ENCODE measurements at places on chromosomes 7 and 10.

DNA sequence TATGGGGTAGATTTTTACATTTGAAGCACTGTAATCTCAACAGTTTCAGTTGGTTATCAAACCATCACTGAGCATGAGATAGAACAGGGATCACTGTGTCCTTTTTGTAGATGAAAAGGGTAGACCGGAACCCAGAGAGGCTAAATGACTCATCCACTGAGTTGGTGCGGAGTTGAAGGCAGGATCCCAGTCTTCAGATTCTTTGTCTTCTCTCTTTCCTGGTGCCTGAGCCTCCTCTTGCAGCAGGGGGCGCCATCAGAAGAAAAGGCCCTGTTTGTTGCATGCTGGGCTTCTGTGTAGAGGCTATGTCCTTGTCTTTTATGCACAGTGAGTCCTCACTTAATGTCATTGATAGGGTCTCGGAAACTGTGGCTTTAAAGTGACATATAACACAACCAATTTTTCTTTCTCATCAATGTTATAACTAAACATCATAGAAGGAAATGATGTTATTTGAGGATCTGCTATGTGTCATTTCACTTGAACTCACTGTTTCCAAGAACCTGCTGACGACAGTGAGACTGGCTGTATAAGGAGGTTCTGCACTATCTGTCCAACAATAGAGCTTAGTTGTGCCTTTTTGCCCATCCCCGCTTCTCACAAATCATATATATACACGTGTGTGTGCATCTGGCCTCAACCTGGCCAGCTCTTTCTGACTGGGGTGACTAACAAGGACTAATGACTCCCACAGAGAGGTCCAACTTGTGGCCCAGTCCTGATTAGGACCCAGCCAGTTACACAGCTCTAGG is 14.3 kb downstream of the ZNF282 start:
- DNase-seq = no peak

DNA sequence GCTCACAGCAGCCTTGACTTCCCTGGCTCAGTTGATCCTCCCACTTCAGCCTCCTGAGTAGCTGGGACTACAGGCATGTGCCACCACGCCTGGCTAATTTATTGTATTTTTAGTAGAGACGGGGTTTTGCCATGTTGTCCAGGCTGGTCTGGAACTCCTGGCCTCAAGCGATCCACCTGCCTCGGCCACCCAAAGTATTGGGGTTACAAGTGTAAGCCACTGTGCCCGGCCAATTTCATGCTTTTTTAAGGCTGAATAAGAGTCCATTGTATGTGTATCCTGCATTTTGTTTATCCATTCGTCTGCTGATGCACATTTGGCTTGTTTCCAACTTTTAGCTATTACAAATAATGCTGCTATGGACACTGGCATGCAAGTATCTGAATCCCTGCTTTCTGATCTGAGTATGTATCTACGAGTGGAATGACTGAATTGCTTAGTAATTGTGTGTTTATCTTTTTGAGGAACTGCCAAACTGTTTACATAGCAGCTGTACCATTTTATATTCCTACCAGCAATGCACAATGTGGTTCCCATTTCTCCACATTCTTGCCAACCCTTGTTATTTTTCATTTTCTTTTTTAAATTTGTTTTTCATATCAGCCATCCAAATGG is 37.3 kb upstream of the TPST1 start:
- DNase-seq = no peak

DNA sequence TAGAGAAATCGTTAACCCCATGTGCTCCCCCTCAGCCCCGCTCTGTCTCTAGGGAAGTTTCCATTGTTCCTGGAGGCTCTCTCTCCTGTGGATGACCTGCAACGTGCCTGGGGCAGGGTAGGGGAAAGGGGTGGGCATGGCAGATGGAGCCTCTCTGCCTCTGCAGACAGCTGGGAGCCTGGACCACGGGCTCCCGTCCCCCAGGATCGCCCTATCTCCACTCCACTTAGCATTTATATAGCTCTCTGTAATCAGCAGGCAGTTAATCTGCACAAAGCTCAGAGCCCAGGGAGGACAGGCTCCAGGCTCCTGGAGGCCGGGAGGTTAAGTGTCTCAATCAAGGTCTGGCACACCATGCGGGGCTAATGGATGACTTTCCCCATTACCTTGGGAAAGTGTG is 369.7 kb downstream of the PLXNA4 start:
- no peak for DNase-seq

DNA sequence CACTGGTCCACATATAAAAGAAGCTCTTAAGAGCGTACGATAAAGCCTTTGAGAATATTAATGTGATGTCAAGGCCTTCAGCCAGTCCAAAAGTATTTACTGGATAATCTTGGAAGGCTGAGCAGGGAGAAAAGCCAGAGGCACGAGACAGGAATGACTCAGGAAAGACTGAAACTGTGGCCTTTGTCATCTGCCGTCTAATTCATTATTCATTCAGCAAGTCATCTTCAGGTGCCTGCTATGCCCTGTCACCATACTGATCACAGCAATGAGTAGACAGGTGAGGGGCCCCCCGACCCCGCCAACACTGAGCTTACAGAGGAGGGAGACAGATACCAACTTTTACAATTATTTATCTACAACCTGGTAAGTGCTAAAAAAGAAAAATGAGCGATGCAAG is 78.9 kb downstream of the VOPP1 start:
- DNase-seq = no peak

DNA sequence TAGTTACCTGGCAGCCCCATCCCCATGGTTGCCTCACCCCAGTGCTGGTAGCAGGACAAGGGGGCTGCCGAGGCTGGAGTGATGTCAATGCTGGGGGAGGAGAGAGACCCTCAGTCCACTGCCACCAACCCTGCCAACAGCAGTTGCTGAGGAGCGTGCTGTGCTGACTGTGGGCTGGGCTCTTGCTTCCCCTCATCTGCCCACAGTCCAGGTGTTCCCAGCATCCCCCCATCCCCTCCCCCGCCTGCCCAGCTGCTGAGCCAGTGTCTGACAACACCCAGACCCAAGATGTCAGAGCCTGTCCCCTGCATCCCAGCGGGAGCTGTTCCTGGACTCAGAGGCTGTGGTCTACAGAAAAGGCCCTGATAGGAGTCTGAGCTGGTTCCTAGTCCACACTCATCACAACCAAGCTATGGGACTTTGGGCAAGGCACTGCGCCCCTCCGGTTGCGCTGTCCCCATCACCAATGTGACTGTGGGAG is 14.6 kb upstream of the PSAP start:
- DNase-seq = peak; percentile 48

GRCh38 chr7:128963327-128963757 is 25.6 kb downstream of the IRF5 start:
- no peak for DNase-seq

DNA sequence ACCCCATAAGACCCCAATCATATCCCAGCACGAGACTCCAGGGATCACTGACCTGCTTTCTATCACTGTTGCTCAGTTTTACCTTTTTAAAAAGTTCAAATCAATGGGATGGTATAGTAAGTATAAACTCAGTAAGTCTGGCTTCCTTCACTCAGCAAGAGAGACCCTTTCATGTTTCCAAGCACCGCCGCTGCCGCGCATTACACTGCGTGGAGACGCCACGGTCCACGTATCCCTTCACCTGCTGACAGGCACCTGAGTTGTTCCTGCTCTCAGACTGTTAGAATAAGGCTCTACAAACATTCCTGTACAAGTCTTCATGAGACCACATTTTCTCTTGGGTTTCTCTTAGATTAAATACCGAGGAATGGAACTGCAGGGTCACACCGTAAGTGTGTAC is 28.3 kb downstream of the MAD1L1 start:
- no peak for DNase-seq

DNA sequence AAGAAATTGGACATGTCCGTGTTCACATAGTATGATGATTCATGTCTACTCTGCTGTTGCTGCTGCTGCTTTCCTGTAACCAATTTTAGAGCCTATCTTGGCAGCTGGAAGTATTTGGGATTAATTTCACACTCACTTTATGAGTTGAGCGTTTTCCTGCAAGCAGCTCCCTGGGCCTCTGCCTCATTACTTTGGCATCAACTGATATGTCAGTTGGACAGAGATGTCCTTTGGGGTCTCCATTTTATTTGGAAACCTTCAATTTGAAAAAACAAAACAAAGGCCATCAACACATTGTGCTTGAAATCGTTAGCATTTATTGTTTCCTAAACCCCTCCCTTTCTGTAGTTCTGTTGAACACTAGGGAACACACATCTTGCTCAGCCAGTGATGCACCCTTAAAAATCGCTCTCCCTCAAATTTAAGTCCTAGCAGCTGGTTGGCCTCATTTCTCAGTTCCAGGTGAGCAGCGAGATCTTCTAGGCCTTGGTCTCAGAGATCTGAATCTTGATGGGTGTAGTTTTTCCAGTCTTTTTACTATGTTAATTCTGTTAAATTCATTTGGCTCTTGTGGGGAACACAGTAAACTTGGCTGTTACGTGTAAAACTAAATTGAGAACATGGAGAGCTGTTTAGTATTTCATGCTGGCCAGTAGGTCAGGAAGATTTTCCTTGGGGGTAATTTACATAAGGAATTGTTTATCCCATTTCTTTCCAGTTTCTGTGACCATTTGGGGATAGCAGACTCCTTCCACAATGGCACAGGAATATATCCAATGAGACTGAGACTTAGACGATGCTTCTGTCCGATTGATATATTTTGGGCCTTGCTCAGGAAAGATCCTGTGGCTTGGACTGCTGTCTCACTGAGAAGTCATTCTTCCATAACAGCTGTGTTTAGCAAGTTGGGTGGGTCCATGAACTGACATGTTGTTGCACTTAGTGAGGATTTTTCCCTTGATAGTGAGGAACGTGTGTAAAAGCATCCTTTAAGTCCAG is 371.6 kb downstream of the BBS9 start:
- DNase-seq = no peak

DNA sequence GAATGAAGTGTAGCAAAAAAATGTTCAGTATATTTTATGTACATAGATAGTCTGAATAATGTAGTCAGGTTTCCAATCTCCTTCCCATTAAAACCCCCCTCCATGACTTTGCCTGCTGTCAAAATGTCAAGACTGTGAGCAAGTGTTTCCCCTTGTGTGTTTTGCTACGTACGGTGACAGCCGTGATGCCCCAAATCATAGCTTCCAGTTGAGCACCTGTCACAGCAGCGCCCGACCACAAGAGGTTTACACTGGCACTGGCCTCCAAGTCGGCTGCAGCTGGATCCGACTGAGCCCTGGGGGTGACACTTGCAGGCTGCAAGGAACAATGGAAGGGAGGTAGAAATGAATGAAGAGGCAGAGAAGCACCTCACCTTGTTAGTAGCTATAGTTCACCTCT is 62.3 kb downstream of the LAMB4 start:
- no peak for DNase-seq

DNA sequence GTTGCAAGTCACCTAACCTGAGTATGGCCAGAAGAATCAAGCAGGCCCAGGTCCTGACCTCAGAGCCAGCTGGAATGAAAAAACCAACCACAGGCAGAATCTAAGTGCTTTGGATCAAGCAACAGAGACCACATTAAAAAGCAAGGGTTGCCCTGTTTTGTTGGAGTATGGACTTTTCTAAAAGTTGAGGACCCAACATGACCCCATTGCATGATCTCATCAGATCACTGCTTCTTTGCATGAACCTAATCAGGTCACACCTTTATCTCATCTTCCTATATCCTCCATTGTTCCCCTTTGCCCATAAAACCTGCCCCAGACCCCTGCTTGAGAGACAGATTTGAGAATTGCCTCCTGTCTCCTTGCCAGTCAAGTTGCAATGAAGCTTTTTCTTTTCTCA is 11.6 kb upstream of the SNX10 start:
- no peak for DNase-seq

GRCh38 chr10:49534670-49535381 is 4.1 kb downstream of the ERCC6 start:
- peak; percentile 59 for DNase-seq

- DNase-seq = no peak
Observed at GRCh38 chr7:80026766-80027165, 107.9 kb upstream of the GNAI1 start.
